ENCODE measurements at places on chromosomes 2 and 18. TPM values are rescaled to one million over a fixed set of nuclear protein-coding genes. Genes with fewer than 3 reads are reported as not detected.

The REG1B gene
- 4.0 TPM for total RNA-seq

- DNase-seq, result no peak
Observed at GRCh38 chr2:27566628-27567027, 16.2 kb upstream of the ZNF512 start.

GRCh38 chr2:222318026-222318711, 19.4 kb upstream of the PAX3 start:
- DNase-seq, result peak; percentile 84

The SIX2 gene
- 0.46 TPM for total RNA-seq

GRCh38 chr18:73023975-73024374, 156.2 kb upstream of the NETO1 start:
- no peak for DNase-seq

GRCh38 chr2:206863716-206864115, 75.6 kb upstream of the CPO start:
- DNase-seq, result no peak

GRCh38 chr2:48105848-48106247, 199.6 kb upstream of the FBXO11 start:
- no peak for DNase-seq

The EVX2 gene
- total RNA-seq, result not detected

DNA sequence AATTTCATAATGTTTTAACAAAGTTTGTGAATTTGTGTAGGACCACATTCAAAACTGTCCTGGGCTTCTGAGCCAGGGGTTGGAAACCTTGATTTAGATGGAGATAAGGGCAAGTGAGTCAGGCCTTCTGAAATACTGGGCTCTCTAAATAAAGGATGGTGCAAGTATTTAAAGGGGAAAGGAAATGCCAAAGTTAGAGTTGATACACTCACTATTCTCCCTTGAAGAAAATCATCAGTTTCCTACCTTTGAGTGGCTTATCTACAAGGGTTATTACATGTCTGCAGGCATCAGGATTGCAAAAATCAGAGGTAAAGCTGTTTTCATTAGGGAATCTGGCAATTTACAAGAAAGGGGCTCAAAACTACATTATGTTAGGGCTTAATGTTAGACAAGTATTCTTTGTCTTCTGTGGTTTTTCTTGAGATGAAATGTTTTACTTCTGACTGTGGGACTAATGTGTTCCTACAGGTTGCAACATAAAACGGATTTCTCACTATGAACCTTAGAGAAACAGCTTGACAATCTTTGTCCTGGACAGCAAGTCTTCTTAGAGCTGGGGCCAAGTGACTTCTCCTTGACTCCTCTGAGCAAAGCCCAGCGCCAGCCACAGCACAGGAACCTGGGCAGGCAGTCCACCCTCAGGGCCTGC, 31.1 kb downstream of the RNU4ATAC start:
- no peak for DNase-seq

The DLX1 gene
- total RNA-seq, result not detected

The LTBP1 gene
- 57.4 TPM for total RNA-seq

- DNase-seq, result no peak
Observed at GRCh38 chr2:35462226-35462998, 893.2 kb upstream of the CRIM1 start.

The NBEAL1 gene
- total RNA-seq, result 138 TPM

DNA sequence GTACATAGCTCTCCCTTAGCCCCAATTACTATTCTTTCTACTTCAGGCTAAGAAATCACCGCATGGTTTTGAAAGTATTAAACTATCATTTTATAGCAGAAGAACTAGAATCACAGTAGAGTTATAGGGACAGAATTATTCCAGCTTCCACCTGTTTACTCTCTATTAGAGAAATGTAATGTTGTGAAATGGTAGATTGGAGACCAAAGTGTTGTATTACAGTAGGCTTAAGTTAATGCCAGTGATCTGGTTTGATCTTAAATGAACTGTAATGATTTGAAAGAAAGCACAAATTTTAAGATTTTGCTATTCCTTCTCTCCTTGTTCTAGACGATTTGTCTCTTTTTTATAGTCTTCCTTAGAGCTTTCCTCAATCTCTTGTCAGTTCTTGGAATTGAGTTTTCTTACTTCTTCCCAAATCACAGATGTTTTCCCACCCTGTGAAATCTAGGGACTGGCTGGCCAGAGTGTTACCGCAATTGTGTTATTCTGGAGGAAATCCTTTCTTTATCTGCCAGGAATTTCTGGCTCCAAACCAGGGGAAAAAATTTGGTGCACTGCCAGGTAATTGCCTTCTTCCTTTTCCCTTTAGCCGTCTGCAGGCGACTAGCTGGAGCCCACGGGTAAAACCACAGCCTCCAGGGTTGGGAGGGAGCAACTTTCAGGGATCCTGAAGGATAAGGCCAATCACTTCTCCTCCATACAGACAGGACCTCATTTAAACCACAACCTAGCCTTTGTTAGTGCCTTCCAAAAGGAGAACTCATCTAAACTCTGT, 51.7 kb downstream of the NOP58 start:
- peak; percentile 93 for DNase-seq

The G6PC2 gene
- total RNA-seq, result 0.37 TPM

The UGT1A3 gene
- total RNA-seq, result not detected

DNA sequence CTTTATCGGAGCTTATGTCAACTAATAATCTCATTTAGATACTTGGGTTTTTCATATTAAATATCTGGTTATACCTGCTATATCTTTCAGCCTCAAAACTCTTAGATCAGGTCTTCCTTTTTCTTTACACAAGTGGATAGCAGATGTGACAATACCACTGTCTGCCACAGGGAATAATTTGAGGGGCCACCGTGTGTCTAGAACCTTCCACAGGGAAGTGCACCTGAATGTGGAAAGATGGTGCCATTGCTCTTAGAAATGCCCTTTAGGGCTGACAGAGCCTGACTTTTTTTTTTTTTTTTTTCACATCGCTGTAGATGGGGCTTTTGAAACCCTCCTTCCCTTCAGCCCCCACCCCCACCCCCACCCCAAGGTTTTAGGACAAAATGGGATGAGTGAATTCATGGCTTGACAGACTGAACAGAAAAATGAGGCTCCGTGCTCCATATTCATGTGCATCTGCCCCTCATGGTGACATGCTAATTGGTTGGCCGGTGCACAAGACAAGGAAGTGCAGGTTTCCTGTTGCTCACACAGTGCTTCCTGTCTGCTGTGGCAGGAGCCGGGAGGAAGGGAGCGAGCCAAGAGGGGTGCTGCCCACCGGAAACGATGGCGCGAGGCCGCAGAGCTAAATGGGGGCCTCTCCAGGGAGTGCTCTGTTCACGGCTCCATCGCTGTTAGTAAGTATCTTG, 246.0 kb downstream of the LDLRAD4 start:
- DNase-seq, result no peak

DNA sequence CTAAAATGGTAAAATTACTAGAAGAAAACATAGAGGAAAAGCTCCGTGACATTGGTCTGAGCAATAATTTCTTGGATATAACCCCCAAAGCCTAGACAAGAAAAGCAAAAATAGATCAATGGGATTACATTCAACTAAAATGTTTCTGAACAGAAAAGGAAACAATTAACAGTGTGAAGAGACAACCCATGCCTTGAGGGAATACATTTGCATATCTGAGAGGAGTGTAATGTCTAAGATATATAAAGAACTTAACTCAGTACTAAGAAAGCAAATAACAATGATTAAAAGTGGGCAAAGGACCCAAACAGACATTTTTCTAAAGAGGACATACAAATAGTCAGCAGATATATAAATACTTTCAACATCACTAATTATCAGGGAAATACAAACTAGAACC, 206.2 kb downstream of the VAPA start:
- DNase-seq, result no peak

DNA sequence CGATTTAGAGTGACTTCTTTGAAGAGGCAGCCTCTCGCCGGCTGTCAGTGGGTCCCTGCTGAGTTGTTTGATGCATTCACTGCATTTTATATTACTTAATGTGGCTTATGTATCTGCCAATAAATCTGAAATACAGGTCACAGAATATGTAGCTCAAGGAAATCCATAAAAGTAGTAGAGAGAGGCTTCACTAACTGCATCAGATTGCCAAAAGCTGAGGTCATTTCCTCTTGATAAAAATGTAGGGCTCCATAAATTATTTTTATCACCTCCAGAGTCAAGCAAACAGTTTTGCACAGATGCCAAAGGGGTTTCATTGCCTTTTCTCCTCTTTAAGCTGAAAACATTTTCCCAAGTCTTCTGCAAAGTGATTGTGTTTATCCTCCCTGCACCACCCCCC, 36.5 kb upstream of the CCDC93 start:
- DNase-seq, result peak; percentile 50

The C1GALT1C1L gene
- total RNA-seq, result 1.4 TPM

The SLC5A7 gene
- total RNA-seq, result 2.1 TPM

- DNase-seq, result no peak
Observed at GRCh38 chr18:22999212-22999611, 66.1 kb downstream of the RBBP8 start.

The NCKAP5 gene
- total RNA-seq, result 20.2 TPM

DNA sequence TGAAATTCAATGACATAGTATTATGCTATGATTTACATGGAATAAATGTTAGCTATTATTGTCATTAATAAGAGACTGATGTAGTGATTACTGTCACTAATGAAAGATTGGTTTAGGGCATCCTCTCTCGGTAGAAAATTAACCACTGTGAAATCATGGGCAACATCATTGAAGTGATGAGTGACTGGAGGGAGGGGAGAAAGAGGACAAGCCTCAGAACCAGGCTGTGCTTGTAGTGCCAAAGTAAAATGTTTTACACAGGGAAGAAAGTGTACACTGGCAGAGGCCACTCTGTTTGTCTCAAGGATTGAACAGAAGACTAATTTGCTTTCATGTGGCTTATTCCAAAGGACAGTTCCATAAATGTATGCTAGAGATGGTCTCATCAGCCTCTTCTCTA, 456.2 kb upstream of the TCF4 start:
- no peak for DNase-seq

- peak; percentile 26 for DNase-seq
Observed at GRCh38 chr2:144894612-144895599, 375.0 kb upstream of the ZEB2 start.

DNA sequence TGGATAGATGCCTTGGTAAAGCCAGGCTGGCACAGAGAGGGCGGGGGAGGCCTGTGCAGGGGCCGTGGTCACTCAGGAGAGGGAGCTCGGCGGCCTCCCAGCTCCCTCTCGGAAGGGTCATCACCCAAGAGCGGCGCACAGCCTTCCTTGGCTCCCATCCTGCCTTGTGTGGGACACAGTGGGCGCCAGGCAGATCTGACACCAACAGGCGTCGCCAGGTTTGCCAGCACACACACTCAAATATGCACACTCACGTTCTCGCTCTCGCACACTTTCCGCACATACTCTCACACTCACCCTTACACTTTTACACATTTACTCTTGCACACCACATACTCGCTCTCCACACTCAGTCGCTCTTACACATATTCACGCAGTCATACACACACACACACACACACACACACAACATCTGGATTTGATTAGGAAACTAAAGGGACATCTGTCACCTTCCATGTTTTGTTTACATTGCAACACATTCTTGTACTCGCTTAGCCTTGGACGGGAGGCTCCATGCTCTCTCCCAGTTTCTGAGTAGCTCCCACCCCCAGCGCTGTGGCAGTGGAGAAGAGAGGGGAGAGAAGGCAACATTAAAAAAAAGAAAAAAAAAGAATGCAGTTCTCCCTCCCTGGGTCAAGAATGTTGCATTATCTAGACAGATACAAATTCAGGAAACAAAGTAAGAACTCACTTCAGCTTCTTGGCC, 10.5 kb downstream of the CHMP1B start:
- peak; percentile 52 for DNase-seq

GRCh38 chr18:3384664-3385563, 65.1 kb upstream of the TGIF1 start:
- DNase-seq, result no peak

The DCC gene
- 5.3 TPM for total RNA-seq
